Cortex of kidney (tissue), 1 donor: ENCODE measurements at places on chromosomes 5 and 9.

GRCh38 chr9:137788561-137789294 lies 88.9 kb upstream of the CACNA1B start:
- no peak for DNase-seq

- DNase-seq = no peak
Measured at GRCh38 chr9:115035841-115036612, 81.9 kb downstream of the TNC start.

- DNase-seq = no peak
Measured at GRCh38 chr9:89051421-89052025, 60.3 kb downstream of the S1PR3 start.

DNA sequence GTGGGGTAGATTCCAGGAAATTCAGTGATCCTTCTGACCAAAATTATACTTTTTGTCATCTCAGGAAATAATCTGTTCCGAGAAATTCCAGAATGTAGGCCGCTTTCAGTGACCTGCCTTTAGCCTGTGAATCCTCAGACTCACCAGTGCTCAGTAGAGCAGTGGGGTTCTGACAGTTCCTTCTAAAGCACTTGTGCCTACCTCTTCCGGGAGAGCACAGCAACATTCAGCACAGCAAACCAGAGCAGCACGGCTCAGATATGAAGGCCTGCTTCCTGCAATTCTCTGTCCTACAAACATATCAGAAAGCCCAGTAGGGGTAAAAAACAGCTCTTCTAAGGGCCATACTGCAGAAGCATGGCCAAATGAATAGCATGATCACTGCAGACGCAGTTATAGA lies 15.0 kb downstream of the FANCC start:
- DNase-seq = no peak
